ENCODE measurements at places on chromosomes 16 and 17.

DNA sequence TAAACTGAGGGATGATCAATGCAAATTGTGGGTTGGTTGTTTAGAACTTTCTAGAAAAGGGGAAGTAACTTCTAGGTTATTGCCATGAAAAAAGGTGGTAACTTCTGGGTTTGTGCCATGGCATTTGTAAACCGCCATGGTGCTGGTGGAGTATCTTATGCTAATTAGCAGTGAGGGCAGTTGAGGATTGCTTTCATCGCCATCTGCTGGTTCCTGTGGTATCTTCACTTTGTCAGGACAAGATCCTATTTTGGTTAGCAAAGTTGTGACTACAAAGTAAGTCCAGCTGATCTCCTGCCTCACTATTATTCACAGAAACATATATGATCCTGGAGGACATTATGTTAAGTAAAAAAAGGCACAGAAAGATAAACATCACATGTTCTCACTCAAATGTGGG, 1332.3 kb downstream of the CDH11 start:
- peak; percentile 14 for DNase-seq

- peak; percentile 7 for DNase-seq
Observed at GRCh38 chr17:4739122-4740024, at the start of the genes CXCL16 and ZMYND15. Gene CXCL16 (minus strand): TSS chr17:4739928. CDS start chr17:4739339, 589 bp downstream. Gene ZMYND15 (plus strand): TSS chr17:4739833. CDS start chr17:4740549, 716 bp downstream.

- DNase-seq = no peak
Observed at GRCh38 chr17:34252444-34253138, 2.5 kb upstream of the CCL2 start.

DNA sequence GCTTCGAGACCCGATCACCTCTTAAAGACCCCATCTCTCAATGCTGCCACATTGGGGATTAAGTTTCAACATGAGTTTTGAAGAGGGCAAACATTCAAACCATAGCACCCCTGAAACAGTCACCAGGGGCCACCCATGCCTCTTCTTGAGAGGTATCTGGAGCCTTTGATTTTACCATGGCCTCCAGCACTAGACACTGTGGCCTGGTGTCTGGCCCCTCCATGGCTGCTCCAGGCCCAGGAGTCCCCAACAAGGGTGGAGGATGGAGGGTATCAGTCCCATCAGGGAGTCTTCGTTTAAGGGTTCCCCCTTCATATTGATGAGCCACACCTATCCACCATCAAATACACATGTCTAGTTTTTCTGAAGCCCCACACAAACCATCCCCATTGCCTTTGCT, 66.5 kb upstream of the CDH5 start:
- DNase-seq = no peak

GRCh38 chr16:54034684-54035083, 251.9 kb downstream of the IRX3 start:
- no peak for DNase-seq

DNA sequence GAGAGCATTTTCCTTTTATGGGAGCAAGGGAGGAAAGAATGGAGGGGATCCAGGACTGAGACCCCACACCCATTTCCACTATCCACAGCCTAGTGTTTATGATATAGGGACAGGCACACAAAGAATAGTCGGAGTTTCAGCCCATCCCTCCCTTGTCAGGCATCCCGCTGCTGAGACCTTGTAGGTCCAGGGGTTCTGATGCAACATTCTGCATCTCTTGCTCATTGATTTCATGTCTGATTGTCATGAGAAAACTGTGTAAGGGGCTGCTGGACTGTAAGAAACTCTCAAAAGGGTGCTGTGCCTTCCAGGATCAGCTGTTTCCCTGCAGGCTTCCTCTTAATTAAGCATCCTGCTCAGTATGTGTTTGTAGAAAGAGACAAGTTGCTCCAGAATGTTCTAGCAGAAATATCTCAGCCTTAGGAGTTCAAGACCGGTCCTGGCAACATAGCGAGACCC, 5.3 kb upstream of the POLR3E start:
- no peak for DNase-seq

DNA sequence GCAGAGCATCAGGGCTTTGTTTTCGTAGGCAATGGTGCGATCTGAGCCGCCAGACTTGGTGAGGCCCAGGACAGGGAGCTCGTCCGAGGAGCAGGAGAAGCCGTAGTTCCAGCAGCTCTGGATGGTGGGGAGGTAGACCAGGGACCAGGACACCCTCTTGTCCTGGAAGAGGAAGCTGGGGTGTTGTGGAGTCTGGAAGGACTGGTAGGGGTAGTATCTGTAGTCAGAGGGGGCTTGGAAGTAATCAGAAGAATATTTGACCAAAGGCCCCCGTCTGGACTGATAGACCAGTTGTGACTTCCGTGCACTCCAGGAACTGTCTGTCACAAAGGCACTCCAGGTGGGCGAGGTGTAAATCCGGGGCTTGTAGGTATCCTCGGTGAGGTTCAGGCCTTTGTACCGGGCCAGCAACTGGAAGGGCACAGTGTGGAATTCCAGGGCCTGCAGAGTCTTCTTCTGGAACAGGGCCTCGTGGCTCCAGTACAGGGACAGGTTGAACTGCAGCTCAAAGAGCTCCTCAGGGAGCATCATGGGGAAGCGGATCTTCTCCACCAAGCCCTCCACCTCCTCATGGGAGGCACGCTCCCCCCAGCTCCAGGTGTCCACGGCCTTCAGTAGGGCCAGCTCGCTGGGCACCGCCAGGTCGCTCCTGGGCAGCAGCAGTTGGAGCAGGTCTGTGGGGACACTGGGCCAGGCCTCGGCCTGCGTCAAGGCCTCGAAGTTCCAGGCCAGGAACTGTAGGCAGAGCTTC, 7.8 kb downstream of the LGALS3BP start:
- no peak for DNase-seq

DNA sequence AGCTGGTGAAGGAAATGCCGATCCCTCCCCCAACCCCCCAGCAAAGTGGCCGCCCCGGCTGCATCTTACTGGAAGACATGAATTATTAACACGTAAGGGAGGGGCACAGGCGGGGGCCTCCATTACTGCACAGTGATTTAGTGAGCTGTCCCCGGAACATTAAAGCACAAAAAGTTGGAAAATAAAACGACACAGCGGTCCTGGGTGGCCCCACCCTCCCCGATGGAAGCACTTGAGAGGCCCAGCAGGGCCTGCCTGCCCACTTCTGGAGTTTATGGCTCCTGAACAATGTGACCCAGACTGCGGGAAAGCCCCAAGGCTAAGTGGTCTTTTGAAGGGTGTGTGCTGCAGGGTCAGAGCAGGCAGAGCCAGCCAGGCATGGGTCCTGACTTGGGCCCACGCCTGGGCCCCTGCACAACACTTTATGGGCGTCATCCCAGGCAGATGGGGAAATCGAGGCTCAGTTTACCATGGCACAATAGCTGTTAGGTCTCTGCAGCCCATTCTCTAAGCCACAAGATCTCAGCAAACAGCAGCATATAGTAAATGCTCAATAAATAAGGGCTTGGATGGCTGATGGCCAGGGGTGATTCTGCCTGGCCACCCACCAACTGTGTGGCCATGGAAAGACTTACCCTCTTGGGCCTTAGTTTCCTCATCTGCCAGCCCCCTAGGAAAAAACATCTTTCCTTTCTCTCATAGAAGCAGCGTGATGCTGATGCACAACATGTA, 22.8 kb downstream of the CCDC102A start:
- DNase-seq = no peak

DNA sequence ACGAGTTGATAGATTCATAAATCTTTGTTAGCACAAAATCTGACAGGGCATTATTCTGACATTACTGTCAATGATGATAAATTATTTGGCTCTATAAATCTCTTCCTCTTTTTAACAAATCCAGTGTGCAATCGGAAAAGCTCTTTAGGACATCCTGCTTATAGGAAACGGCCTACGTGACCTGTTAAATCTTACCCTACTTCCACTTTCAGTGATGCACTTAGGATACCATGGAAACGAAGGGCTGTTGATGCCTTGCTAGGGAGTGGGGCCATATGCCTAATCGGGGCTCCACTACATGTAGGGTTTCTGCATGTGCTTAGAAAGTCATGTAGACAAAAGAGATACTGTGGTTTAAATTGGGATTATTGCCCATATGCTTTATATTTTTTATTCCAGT, 27.2 kb downstream of the ZNF594 start:
- DNase-seq = peak; percentile 49

- DNase-seq = no peak
Observed at GRCh38 chr17:55322453-55322985, 57.8 kb downstream of the HLF start.

- DNase-seq = no peak
Observed at GRCh38 chr17:62898239-62898864, 67.7 kb upstream of the TANC2 start.

- DNase-seq = peak; percentile 62
Observed at GRCh38 chr16:56983211-56983751, 6.1 kb upstream of the NLRC5 start.

GRCh38 chr16:81416749-81417148, 27.9 kb upstream of the CMIP start:
- no peak for DNase-seq

DNA sequence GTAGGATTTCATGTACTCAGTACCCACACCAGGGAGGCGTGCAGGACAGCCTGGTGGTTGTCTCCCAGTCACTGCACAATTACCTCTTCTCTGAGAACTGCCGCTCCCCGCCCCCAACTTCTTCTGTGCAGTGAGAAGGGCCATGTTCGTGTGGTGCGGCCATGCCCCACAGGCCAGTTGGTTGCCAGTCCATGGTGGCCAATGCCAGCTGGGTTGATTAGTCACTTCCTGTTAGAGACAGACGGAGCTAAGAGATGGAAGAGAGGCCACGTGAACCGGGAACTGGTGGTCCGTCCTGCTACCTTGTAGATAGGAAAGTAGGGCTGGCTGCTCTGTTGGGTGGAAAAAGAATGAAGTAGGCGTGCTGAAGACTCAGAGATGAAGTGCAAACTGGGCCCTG, 206.5 kb downstream of the ABCC12 start:
- DNase-seq = no peak

GRCh38 chr17:9575381-9576101, at the start of gene STX8:
Gene STX8 (minus strand): TSS chr17:9575820. CDS start chr17:9575808, 12 bp downstream.
- peak; percentile 86 for DNase-seq

DNA sequence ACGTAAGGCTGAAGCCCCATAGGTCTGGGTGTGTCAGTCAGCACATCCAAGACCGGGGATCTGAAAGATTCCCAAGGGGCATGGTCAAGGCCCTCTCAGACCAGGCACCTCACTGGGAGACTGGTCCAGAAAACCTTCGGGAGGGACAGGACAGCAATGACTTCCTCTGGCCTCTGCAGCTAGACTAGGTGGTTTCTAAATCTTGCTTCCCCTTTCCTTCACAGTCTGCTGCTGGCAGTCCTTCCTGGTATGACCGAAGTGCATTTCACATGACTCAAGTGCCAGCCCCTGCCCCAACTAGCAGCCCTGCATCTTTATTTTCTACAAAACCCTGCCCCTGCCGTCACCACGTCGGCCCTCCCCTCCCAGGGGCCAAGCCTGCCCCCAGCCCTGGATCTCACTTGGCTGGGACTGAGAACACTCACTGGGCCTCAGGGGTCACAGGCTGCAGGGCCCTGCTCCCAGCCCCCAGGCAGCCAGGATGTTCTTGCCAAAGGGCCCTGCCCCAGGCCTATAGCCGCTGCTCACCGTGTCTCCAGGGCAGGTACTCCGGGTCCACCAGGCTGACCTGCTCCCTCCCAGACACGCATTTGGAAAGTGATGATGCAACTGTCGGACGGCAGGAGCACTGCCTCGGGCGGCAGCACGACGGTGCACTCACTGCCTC, 18.3 kb downstream of the POLR3K start:
- DNase-seq = no peak

GRCh38 chr16:89581045-89581695, 5.6 kb downstream of the CPNE7 start:
- no peak for DNase-seq

GRCh38 chr17:64499805-64500486, 3.1 kb upstream of the POLG2 start:
- DNase-seq = no peak

DNA sequence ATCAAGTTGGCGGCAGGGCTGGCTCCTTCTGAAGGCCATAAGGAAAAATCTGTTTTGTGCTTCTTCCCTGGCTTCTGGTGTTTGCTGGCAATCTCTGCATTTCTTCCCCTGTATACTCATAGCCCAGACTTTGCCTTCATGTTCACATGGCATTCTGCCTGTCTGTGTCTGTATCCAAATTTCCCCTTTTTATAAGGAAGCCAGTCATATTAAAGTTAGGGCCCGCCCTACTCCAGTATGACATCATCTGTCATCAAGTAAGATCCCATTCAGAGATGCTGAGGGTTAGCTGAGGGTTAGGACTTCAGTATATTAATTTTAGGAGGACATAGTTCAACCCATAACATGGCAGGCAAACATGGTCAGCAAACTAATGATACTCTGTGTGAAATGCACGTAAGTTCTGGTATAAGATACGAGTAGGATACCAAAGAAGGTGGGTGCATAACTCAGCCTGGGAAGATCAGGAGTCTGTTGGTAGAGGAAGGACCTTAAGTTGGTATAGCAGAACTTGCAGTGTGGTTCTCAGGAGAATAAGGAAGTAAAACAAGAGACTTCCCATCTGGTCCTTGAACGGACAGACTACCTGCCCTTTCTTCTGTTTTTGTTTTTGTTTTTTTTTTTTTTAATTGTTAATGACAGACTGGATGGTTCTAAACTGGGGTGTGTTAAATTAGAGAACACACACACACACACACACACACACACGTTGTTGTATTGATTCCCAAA, 13.9 kb downstream of the MAP2K6 start:
- DNase-seq = no peak

- no peak for DNase-seq
Observed at GRCh38 chr17:39969375-39969774, 6.6 kb downstream of the GSDMA start.

DNA sequence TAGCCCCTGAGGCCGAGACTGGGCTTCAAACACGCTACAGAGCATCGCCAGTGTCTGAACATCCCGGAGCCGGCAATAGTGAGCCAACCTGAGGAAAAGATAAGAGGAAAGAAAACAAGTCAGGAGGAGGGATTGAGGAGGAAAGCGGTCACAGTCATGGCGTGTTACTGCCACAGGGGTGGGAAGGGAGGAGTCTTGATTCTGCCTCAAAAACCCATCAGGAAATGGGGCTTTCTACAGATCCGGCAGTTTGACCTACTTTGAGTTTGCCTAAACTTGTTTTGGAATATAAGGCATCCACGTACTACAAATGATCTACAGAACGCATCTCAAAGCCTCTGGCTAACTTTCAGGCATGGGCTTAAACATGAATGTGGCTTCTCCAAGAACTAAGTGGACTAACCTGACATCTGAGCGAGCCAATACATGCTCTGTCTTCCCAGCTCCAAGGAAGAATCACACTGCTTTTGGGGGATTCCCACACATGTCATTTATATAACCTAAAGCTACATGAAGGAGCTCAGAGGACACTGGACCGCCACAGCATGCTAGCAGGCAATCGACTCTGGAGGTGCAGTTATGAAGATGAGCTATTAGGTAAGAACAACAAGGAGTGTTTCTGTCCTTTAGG, 96.6 kb downstream of the WDR59 start:
- no peak for DNase-seq

GRCh38 chr16:72015124-72015523, 6.6 kb downstream of the DHODH start:
- DNase-seq = no peak
